ENCODE measurements at places on chromosomes 7 and 10. TPM values are rescaled to one million over a fixed set of nuclear protein-coding genes. Genes with fewer than 3 reads are reported as not detected.

The EBLN1 gene
- 0.17 TPM for total RNA-seq

The KIF11 gene
- 35.0 TPM for total RNA-seq

The HOXA2 gene
- total RNA-seq, result 1.7 TPM

The KAT6B gene
- 5.1 TPM for total RNA-seq

The RSBN1L gene
- 24.1 TPM for total RNA-seq

The PRSS1 gene
- not detected for total RNA-seq

The RAMP3 gene
- 0.66 TPM for total RNA-seq

The NACAD gene
- 3.2 TPM for total RNA-seq

The KIAA1549 gene
- total RNA-seq, result 2.6 TPM

The IDI1 gene
- 75.5 TPM for total RNA-seq

The SLC29A4 gene
- total RNA-seq, result 3.1 TPM

The AKR1C4 gene
- not detected for total RNA-seq

The CTAGE4 gene
- total RNA-seq, result 2.7 TPM

The CNOT4 gene
- total RNA-seq, result 11.8 TPM

The CCL24 gene
- total RNA-seq, result not detected

The ANKRD30A gene
- total RNA-seq, result not detected

The CNTNAP2 gene
- total RNA-seq, result not detected

The PAPOLB gene
- not detected for total RNA-seq

The VTI1A gene
- 32.4 TPM for total RNA-seq

The SUN3 gene
- not detected for total RNA-seq

The PRF1 gene
- not detected for total RNA-seq

The TAS2R41 gene
- total RNA-seq, result not detected

The CNNM1 gene
- total RNA-seq, result 1.6 TPM

The CTTNBP2 gene
- total RNA-seq, result 0.59 TPM

The GPR85 gene
- total RNA-seq, result 0.15 TPM

The HOXA10 gene
- 15.4 TPM for total RNA-seq

The ASB15 gene
- total RNA-seq, result not detected

The CYTH3 gene
- 15.0 TPM for total RNA-seq

The ITPRID1 gene
- total RNA-seq, result not detected

The MKLN1 gene
- 26.5 TPM for total RNA-seq

The CRYGN gene
- not detected for total RNA-seq

The DDX50 gene
- 51.1 TPM for total RNA-seq
